ENCODE measurements at places on chromosomes 13 and 19. TPM values are rescaled to one million over a fixed set of nuclear protein-coding genes. Genes with fewer than 3 reads are reported as not detected.

Gene ZNF611
- total RNA-seq = 6.5 TPM

Gene CLEC4G
- total RNA-seq = not detected

Gene SPTBN4
- 11.4 TPM for total RNA-seq

Gene PRR22
- 0.09 TPM for total RNA-seq

Gene DCT
- total RNA-seq = 0.09 TPM
